ENCODE measurements at places on chromosomes 7 and 10.

- no peak for DNase-seq
These were observed 98.1 kb downstream of the DPY19L1 start for GRCh38 chr7:34939175-34939574.

DNA sequence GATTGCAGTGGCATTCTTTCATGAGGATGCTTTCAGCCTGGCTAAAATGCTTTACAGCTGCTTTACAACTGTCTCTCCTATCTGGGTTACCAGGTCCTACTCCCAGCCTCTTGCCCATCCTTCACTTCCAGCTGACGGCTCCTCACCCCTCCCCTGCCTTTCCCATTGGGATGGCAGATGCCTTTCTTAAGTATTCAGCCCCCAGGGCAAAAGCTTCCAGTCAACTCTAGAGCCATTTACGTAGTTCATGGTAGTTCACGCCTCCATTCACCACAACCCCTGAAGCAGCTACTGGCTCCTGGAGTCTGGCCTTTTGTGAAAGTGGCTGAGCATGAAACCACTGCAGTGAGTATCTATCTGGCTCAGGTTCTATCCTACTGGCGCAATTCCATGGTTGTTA is 17.2 kb upstream of the BMPER start:
- no peak for DNase-seq

DNA sequence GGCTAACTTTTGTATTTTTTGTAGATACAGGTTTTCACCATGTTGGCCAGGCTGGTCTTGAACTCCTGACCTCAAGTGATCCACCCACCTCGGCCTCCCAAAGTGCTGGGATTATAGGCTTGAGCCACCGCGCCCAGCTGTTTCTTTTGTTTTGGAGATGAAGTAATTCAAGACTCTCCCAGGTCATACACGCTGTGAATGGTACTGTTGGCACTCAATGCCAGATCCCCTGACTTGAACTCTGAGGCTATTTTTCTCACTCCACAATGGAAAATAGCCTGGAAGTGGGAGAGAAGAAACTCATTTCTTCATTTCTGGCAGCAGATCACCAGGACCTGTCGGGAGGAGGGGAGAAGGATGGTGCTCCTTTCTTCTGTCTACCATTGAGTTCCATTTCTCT is 32.4 kb downstream of the BLVRA start:
- DNase-seq = no peak

DNA sequence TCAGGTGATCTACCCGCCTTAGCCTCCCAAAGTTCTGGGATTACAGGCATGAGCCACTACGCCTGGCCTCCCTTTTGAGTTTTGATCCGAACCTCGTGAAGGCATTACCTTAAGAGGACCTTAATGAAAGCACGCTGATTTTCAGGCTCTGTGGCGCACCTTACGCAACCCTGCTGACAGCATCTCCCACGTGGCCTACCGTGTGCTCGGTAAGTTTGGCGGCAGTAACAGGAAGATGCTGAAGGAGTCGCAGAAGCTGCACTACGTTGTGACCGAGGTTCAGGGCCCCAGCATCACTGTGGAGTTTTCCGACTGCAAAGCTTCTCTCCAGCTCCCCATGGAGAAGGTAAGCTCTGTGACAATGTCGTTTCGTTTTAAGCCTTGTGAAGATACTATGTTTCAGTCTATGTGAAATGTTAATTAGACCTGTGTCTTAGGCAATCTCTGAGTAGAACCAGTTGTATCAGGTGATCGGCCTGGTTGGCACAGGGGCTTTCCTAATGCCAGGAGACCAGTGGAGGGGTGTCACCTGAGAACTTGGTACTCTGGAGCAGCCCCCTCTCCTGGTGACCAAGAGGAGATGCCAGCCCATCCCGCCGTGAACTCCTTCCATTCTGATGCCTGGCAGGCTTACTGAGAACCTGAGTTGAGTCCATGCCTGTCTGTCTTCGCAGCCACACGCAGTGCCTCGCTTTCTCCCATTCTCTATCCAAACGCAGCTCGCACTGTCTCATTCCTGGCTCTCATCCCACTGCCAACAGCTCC is 43.5 kb downstream of the TRRAP start:
- no peak for DNase-seq

GRCh38 chr10:3418041-3418754 is 245.6 kb upstream of the PITRM1 start:
- DNase-seq = no peak

DNA sequence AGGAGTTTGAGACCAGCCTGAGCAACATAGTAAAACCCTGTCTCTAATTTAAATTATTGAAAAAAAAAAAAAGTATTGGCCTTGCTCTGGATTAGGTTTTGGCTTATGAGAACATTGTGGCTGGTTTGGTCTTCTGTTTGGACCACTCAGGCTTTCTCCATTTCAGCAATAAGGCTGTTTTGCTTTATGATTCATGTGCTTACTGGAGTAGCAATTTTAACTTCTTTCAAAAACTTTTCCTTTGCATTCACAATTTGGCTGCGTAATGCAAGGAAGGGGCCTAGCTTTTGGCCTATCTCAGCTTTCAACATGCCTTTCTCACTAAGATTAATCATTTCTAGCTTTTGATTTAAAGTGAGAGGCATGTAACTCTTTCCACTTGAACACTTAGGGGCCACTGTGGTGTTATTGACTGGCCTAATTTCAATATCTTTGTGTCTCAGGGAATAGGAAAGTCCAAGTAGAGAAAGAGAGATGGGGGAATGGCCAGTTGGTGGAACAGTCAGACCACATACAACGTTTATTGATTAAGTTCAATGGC is 38.0 kb upstream of the SRPK2 start:
- no peak for DNase-seq

DNA sequence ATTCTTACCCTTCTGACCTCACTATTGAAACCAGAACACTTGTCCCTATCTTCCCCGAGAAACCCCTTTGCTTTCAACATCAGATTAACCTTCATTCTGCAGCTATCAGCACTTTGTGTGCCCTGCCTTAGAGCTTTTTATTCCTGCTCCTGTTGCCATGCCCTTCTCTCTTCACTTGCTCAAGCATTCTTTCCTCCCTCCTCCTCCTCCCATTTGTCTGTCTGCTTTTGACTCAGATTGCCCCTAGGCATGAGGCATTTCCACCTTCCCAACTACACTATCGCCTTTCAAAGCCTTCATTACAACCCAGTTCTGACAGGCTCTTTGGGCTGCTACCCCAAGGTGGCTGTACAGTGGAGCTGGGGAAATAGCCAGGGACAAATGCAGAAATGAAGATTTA is 143.3 kb downstream of the SLC25A13 start:
- DNase-seq = no peak

DNA sequence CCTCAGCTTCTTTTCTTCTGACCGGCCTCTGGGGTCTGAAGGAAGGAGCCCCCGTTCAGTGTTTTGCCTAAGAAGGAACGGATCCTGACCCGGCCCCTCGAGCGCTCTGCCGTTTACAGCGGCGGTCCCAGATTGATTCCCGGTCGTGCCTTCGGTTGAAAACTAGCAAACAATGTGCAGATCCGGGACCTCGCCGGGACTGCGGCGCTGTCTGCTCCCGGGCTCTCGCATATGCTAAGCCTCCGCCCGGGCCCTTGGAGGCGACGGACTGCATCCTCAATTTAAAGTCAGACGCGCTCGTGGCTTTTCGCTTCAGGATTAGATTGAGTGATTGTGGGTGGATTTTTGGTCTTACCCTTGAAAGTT is 559 bp downstream of the DBF4 start:
- DNase-seq = peak; percentile 14

DNA sequence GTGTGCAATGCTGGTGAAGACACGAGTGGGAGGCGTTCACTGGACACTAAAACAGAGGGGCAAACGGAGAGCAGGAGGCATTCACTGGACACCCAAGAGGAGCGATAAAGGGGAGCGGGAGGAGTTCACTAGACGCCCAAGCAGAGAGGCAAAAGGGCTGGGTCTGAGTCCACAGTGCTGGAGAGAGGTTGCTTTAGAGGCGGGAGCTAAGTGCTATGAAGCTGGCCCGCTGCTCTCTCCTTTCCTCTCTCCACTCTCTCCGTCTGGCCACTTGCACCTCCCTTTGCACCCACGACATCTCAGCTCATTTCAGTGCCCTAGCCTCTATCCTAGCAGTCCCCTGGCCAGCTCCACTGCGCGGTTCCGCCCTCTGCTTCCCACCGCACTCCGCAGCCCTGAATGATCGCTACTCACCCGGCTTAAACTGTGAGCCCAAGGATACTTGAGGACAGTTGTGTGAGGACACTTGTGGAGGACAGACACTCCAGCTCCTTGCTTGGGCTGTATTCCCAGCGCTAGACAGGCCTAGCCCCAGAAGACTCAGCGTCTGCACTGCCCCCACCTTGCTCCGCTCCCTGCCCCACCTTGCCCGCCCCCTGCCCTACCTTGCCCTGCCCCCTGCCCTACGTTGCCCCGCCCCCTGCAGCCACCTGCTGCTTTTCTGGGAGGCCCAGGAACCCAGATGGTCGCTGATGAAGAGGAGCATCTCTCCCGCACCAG is 78.8 kb upstream of the CPXM2 start:
- DNase-seq = no peak

GRCh38 chr10:108598320-108598695 is 1325.0 kb downstream of the XPNPEP1 start:
- no peak for DNase-seq

GRCh38 chr7:50768485-50769474 is 13.9 kb downstream of the GRB10 start:
- no peak for DNase-seq

DNA sequence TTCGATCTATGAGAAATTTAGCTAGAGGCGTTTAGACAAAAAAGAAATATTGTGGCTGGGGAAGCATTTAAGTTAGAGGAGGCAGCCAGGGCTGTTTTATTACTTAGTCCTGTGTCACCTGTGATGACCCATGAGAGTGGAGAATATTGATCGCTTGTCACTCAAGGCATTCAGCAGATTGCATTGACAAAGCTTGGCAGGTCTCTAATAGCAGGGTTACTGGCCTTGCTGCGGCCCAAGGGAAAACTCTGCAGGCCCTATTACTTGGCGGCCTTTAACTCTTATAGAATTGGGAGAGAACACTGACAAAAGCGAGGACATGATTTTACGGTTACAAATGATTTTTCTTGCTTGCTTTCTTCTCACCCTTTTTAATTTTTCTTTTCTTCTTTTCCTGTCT is 473.5 kb downstream of the AUTS2 start:
- no peak for DNase-seq

DNA sequence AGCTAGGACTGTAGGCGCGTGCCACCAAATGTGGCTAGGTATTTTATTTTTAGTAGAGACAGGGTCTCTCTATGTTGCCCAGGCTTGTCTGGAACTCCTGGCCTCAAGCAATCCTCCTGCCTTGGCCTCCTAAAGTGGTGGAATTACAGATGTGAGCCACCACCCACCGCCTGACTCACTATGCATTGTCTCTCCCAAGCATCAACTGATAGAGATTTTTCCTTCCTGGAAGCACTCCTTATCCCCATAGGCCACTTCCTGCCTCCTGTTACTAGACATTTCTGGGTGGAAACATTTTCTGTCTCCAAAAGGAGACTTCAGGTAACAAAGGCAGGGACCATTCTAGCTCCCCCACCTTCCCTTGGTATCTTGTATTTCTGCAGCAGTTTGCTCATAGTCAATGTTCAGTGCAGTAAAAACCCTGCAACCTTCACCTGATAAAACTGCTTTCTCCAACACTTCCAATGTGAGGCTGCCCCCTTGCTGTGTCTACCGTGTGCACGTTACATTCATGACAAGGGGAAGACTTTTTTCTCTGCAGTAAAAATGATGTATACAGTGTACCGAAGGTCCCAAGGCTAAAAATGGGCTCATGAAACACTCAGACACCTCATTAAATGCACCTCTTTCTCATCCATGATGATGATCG is 84.9 kb downstream of the NHLRC2 start:
- DNase-seq = no peak

GRCh38 chr10:111984057-111984456 is 199.5 kb downstream of the GPAM start:
- no peak for DNase-seq

- DNase-seq = no peak
These were observed 30.6 kb downstream of the FAM204A start for GRCh38 chr10:118311505-118311904.

- no peak for DNase-seq
These were observed 147.2 kb upstream of the RHEB start for GRCh38 chr7:151666886-151667285.

- no peak for DNase-seq
These were observed 466.1 kb upstream of the C7orf33 start for GRCh38 chr7:148124477-148124876.

- no peak for DNase-seq
These were observed 167.8 kb downstream of the HDAC9 start for GRCh38 chr7:18663321-18663720.

GRCh38 chr10:124294811-124295770 is 123.6 kb downstream of the OAT start:
- DNase-seq = no peak

GRCh38 chr10:5461203-5461588 is 38.2 kb downstream of the CALML5 start:
- no peak for DNase-seq

DNA sequence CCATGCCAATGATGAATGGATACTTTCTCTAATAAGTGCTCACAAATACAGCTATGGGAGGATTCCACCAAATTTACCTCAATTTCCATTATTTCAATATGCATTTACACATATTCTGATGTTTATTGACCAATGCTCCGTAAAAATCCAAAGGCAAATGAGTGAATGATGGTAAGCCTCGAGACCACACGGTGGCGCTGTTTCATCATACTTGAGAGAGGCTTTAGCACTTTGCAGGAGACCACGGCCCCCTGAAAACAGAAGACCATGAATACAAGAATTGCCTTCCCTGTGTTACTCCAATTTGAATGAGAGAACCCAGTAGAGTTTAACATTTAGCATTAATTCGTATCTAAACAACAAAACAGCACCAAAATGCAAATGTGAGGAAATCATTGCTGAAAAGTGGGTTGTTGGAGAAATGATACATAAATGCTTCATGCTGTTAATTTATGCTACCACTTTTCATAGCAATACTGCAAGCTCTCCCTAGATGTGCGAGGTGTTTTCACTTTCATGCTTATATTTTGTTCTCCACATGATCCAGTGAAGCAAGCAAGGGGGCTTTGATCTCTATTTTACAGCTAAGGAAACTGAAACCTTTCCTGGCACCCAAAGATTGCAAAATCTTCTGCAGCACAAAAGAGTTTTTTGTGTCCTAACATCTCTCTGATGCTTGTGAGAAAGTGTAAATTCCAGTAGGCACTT is 35.4 kb downstream of the TRIL start:
- DNase-seq = peak; percentile 48

GRCh38 chr7:6385110-6385781 is 62.5 kb downstream of the DAGLB start:
- DNase-seq = no peak

- DNase-seq = no peak
These were observed 21.4 kb upstream of the PDGFA start for GRCh38 chr7:540997-541396.

- no peak for DNase-seq
These were observed 20.3 kb downstream of the TSPAN12 start for GRCh38 chr7:120837599-120837998.

DNA sequence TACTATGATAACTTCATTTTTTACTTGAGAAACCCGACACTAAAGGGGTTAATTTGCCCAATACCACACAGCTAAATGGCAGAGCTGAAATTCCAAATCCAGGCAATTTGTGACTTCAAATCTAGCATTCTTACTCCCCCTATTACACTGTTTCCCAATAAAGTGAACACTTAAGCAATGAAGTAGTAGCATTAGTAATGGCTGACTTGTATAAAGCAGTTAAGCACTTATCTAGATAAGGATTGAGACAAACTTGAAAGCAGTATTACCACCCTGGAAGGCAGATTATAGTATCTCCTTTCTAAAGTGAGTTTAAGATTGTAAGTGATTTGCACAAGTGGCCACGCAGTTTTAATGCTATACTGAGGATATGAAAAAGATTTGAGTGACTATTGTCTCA is 39.3 kb downstream of the WASL start:
- no peak for DNase-seq

- no peak for DNase-seq
These were observed 374.0 kb upstream of the STEAP1 start for GRCh38 chr7:89780291-89780690.
